ENCODE measurements at places on chromosomes 7 and 10.
A peak's percentile ranks its signal among the peaks of the same experiment; 100 is the strongest.

- DNase-seq, result no peak
Measured at GRCh38 chr7:101169110-101169837, 3.9 kb upstream of the VGF start.

DNA sequence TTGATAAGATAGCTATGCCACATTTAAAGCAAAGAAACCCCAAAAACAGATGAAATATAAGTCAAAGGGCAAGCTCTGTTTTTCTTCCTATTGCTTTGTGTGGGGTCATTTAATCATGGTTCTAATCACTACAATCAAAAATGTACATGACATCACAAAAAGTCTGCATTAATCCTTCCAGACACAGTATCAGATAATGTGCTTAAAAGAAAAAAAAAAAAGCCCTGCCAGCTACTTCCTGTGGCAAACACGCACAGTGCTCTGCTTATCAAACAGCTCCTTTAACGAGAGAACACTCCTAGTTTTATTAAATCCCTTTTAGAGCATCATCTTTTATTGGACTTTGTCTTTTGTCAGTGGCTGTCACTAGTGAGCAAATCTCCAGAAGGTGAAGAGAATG is 1005.8 kb downstream of the GATA3 start:
- no peak for DNase-seq

- no peak for DNase-seq
Measured at GRCh38 chr10:74924251-74924963, 98.0 kb downstream of the KAT6B start.

DNA sequence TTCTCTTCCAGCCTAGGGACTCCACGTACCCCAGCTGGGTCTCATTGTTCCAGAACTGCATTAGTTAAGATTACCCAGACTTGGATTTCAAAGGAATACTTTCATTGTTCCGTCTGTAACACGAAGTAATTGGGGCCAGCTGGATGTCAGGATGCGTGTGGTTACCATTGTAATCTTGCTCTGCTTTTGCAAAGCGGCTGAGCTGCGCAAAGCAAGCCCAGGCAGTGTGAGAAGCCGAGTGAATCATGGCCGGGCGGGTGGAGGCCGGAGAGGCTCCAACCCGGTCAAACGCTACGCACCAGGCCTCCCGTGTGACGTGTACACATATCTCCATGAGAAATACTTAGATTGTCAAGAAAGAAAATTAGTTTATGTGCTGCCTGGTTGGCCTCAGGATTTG is 21.0 kb downstream of the LRRC17 start:
- DNase-seq, result no peak

- DNase-seq, result no peak
Measured at GRCh38 chr10:101450277-101451080, 96.5 kb downstream of the BTRC start.

DNA sequence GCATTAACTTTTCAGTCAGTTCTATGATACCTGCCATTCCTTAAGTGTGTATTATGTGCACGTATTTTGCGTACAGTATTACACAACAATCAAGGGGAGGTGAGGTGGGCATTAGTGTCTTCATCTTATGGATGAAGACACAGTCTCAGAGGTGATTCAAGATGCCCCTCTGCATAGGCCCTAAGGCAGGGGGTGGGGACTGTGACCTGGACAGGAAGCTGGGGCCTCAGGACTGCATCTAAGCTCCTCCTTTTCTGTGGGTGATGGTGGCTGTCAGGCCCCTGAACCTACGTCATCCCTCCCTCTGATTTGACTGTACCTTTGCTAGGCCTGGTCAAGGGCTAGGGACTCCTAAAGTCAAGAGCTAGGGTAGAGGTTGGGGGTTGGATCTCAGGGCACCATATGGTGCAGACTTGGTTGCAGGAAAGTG is 38.9 kb downstream of the HK1 start:
- DNase-seq, result no peak

DNA sequence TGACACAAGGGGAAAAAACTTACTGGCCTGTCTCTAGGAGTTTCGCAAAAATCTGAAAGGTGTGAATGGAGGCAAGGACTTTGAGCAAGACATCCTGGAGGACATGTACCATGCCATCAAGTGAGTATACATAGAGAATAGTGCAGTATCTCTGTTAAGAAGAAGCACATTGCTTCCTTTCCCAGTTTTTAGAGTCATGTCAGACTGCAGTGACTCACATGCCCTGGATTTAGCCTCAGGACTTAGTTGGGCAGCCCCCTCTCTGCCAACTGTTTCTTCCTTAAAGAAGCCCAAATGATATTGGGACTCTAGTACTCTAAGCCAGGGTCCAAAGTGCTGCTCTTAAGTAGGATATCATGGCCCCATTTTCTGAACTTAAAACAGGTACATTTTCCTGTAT is 28.1 kb upstream of the NFKB2 start:
- no peak for DNase-seq

DNA sequence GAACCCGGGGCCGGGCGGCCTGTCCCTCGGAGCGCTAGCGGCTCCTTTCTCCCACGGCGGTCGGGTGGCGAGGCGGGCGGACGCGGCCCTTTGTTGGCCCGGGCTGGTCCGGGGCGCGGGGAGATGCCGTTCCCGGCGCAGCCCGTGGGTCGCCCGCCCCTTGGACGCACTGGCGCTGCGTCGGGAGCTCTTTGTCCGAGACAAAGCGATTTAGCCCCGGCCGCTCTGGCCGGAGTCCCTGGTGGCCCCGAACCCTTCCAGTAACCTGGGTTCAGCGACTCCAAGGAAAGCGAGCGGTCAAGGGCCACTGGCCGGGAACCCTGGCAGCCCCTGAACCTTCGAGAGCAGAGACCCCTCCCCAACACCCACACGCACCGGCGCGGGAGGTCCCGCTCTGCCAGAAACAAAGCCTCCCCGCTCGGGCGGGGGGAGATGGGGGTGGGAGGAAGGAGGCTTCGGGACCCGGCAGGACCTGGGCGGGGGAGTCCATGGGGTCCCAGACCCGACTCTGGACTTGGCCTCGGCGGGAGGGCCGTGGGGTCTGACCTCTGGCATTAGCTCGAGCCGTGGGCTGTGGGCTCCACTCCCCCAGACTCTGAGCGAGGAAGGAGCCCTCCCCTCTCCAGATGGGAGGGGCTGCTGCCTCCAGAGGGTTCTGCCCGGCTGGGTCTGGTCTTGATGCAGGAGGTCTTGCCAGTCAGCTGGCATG is 836 bp downstream of the DPYSL4 start:
- peak; percentile 53 for DNase-seq

GRCh38 chr7:135822376-135822775 is 73.8 kb upstream of the FAM180A start:
- no peak for DNase-seq

DNA sequence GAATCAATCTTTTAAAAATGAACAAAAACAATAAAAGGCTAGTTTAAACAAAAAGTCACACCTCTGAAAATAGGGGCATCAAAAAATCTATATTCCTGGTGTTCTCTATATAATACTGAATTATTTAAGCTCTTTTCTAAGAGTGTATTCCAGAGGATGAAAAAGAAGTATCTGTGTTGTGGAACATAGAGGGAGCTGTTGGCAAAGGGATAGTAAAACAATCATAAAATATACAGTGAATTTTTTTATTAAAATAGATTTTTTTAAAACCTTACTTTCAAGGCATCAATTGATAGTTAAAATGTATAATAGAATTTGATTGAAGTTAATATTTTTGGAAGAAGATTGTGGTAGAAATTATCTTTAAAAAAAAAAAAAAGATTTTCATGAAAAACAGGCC is 1409.1 kb upstream of the CELF2 start:
- no peak for DNase-seq

DNA sequence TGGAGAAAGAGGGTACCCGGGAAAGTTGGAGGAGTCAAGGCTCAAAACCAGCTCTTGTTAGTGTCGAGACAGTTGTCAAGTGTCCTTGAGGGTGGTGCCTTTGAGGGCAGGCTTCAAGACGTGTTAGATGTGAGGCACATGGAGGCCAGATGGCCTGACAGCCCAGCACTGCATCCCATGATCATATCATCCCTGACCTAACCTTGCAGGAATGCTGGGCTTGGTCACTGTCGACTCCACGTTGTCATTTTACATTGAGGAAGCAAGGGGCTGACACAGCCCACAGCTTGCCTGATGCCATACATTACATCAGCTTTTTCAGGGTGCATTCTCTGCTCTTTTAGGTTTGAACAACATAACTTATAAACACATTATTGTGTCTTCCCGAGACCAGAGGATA is 114.1 kb downstream of the ABCA13 start:
- no peak for DNase-seq

- DNase-seq, result no peak
Measured at GRCh38 chr7:46739518-46740234, 818.6 kb upstream of the IGFBP3 start.

DNA sequence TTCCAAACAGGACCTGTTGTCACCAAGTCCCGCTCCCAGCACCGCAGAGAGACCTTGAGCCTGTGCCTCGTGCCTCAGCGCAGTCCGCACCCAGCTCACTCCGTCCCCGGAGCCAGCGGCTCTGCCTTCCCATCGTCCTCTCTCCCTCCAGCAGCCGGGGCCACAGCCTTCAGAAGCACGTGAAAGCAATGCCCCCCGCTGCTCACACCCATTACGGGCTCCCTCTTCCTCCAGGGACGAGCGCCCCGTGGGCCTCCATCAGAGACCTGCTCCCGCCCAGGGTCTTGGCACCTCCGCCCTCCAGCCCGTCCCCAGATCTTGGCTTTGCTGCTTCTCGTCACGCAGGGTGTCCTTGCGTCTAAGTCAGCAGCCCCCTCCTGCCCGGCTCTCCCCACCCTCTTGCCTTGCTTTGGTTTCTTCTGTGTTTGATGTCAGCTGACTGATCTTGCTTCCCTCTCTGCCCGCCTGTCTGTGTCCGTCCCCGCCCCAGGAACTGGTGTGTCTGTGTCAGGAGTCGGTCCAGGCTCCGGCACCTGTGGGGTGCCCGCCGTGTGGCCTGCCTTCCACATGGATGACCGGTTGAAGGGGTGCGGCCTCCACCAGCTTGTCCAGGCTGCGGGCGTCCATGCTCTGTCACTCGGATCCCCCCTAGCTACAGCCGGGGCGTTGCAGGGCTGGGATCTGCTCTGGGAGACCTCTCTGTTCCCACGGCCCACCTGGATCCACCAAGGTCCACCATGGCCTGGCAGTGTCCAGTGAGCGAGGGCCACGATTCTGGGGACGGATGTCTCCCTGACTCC is 61.9 kb downstream of the FOXL3 start:
- no peak for DNase-seq

Data from HEK293T (cell line).